T-cell (primary cell): ENCODE measurements at places on chromosomes 12 and 14.

DNA sequence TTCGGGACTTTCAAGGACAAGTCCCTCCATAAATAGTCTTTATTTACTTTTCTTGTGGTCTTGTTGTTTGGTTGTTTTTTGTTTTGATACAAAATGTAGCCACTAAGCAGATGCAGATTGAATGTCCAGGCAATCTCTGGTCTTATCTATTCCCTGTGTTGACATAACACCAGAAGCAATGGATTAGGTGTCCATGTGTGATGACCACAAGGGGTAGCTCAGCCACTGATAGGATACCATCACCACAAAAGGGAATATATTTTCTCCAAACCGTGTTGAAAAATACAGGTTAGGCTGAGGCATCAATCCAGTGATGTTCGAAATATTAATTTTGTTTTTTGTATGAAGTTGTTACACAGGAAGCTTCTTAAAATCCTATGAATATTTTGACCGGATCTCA lies 196.3 kb downstream of the EPS8 start:
- no peak for DNase-seq

- DNase-seq = no peak
Measured at GRCh38 chr12:62516927-62517326, 50.3 kb downstream of the MON2 start.

GRCh38 chr14:55136241-55136640 lies 7.2 kb downstream of the LGALS3 start:
- no peak for DNase-seq

DNA sequence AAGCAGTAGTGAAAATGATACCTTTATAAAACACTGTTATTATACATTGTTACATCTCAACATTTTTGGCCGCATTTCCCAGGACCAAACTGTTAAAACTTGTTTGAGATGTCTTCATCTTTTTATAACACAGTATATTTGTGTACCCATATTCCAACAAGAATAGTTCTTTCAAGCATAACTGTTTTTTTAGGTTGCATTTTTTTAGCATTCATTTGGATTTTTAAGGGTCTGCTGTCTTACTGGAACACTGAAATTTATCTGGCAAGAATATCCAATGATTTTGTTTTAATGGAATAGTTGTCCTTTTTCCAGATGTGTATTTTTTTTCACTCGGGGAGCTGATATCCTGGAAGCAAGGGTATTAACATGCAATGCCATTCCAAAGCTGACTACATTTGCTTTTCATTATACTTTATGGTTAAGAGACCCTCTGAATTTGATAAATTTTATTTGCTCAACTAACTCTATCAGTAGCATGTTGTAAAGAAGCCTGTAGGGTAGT lies 8.9 kb upstream of the NAV3 start:
- no peak for DNase-seq

GRCh38 chr12:85281636-85282312 lies 1.8 kb downstream of the ALX1 start:
- no peak for DNase-seq

- DNase-seq = no peak
Measured at GRCh38 chr12:33180918-33181317, 258.7 kb downstream of the SYT10 start.

- no peak for DNase-seq
Measured at GRCh38 chr14:104676694-104677511, 12.5 kb upstream of the INF2 start.

DNA sequence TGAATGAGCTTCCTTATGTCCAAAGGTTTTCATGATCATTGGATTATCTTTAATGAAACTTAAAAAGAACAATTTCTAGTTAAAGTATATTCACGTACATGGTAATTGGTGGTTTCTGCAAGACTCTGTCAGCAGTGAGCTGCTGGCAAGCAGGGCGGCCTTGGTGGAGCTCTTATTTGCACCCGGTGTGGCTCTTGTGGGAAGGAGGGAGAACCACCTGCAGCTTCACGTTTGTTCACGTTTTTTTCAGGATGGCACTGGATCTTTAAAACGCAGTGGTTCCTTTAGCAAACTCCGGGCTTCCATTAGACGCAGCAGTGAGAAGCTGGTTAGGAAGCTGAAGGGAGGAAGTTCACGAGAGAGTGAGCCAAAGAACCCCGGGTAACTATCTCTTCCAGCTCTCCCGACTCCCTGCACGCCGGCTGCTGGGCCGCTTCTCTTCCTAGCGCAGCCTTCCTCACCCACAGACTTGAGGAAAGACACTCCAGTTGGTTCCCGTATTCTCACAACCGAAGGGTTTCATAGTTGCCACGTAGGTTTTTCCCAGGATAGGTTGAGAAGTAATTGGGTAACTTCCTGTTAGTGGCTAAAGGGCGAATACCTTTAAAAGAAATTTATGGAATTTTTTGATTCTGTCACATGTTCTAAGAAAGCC lies 28.3 kb downstream of the XRCC3 start:
- DNase-seq = no peak

DNA sequence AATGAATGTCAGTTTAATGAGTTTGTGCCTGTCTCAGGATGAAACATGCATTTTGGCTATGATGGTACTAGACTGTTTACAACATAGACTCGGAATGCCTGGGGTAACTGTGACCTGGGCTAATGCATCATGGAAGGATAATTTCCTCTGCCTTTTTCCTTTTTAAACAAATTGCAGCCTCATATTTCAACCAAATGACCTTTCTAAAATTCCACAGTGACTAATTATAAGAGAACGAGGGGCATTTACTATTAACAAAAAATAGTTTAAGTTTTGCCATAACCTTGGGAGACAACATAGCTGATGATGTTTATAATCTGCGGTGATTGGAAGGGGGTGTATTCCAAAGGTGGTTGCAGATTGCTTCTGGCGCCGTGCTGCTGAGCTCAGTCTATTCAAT lies 1140.5 kb downstream of the GALC start:
- DNase-seq = no peak

DNA sequence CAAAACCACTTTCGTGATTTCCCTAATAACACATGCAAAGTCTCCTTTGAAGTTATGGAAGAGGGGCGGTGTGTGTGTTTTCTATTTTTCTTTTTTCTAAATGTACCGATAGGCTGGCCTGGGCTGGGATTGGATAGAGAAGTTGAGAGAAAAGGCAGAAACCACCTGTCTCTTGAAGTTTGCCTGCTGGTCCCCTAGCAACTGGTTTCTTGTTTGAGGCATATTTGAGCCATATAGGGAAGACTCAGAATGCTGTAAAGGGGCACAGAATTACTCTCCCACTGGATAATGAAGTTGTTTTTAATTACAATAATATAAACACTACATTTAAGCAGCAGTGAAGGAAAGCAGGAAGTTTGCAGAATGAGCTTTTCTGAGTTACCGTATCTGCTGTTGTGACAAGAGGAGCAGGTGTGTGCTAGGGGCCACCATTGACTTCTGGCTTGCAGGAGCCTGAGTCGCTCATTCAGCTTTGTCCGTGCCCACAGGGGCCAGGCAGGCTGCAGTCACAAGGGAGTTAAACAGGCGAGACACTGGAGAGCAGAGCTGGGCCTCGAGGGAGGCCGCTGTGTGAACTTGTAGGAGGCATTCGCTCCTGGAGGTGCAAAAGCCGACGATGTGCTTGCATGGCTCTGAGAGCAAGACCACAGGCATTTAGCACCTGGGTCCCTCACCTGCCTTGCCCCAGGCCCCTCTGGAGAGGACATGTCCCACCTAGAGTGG lies 173.8 kb upstream of the RGS6 start:
- DNase-seq = no peak

GRCh38 chr14:75667099-75667765 lies 6.2 kb downstream of the TTLL5 start:
- DNase-seq = no peak

DNA sequence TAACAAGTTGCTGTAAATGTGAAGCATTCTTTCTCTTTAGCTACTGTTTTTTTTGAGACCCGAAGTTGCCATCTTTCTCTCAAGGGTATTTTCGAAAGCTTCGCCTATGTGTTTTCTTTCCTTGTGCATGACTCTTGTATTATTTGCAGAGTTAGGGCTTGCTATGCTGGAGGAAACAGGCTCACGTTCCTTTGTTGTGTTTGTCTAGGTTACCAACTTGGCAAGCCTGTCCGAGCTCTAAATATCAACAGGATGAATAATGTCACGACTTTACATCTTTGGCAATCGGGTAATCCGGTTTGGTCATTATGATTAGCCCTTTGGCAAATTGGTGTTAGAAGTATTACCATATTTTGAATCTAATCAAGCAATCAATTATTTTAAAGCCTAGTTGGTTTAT lies 15.9 kb upstream of the ATP6V0A2 start:
- DNase-seq = no peak

GRCh38 chr12:95648990-95649791 lies 97.9 kb upstream of the USP44 start:
- no peak for DNase-seq

- DNase-seq = peak; percentile 42
Measured at GRCh38 chr12:553216-554000, 93.7 kb downstream of the B4GALNT3 start.

GRCh38 chr12:63846238-63846967 lies 1.9 kb downstream of the SRGAP1 start:
- no peak for DNase-seq

DNA sequence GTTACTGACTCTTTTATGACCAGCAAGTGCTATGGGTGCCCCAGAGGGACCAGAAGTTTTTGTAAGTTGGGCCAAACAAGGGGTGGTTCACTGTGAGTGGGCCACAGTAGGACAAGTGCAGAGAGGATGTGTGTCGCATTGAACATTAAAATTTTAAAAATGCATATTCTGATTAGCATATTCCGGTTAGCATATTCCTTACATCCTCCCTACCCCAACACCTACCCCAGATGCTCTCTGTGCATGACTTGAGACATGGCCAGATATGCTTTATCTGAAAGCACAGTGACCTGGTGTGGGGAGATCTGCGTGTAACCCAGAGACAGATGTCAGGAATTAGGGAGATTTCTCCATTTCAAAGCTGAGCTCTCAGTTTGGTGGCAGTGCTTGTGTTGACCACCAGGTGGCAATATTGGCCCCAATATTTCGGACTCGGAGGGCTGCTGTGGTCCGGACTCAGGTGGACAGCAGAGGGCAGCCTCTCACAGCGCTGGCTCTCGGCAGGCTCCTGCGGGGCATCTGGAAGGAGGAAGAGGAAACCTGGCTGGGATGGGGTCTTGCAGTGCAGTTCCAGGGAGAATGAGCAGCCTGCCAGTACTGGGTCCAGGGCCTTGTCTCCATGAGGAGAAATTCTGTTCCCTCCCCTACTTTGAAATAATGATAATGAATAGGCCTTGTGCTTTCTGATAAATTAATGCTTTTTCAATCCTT lies 1.6 kb upstream of the CEBPE start:
- peak; percentile 74 for DNase-seq

- no peak for DNase-seq
Measured at GRCh38 chr14:90880282-90880681, 64.1 kb upstream of the TTC7B start.

DNA sequence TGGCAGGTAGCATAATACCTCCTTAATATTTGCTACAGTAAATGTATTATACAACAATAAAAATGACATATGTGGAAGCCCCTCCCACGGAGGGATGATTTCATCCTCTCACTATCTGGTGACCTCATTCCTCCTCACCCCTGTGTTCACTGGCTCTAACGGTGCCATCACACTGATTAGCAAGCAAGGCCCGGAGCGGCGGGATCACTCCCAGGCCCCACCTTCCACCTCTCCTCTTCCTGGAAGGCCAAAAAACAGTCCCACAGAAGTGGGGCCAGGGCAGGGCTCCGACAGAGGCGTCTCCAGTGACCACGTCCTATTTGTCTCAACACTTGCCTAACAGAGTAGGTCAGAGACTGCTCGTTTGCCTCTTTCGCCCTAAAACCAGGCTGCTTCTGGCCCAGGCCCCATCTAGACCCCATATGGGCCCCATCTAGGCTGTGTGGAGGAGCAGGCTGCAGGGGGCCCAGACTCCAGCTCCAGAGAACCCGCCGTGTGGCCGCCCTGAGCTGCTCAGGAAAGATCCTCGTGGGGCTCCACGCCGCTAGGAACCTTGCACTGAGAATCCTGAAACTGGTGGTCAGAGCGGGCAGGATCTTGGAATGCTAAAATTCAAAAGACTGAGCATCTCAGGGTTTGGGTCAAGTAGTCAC lies 3.7 kb downstream of the SELPLG start:
- DNase-seq = peak; percentile 57

DNA sequence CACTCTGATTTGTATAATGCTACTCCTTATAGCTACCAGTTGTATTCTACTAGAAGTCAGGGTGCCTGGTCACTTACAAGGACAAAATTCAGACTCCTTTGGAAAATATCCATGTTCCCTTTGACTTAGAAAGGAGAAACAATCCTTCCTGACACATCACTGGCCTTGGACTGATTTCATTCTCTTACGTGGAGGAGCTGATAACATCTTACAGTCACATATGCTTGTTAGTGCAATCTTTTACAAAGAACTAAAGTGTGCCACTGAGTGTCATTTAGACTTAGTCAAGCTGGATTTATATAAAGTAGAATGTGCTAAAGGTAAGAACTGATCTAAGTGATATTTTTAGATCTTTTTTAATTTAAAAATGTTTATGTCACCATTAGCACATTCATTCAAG lies 131.0 kb upstream of the TMTC2 start:
- no peak for DNase-seq

- no peak for DNase-seq
Measured at GRCh38 chr12:26471560-26471959, 276.2 kb downstream of the SSPN start.

- DNase-seq = no peak
Measured at GRCh38 chr12:93243689-93244513, 133.8 kb upstream of the NUDT4 start.

DNA sequence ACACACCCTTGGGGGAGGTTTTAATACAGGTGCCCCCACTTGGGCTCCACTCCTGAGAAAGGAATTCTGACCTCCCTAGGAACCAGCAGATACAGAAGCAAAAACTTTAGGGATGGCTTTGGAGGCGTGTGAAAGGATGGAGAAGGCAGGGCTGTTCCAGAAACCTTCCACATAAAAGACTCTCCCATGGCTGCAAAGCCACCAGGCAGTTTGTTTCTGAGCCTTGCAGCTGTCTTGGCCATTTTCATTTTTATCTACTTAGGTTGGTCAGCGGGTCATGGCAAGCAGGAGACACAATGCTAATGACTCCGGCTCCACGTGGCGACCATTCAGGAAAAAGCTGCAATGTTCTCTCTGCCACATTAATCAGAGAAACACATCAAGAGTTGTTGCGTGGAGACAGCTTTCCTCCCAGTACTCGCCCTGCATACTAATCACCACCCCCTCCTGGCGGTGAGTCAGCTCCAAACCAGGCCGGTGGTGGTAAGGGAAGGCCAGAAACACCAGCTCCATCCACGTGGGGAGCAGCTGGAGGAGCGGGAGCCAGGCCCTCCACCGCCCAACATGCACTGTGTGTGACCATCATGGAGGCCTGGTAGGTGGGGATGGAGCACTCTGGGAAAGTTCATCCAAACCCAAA lies 30.9 kb upstream of the IRF2BPL start:
- no peak for DNase-seq

- DNase-seq = no peak
Measured at GRCh38 chr14:51865953-51866747, 5.7 kb downstream of the GNG2 start.

DNA sequence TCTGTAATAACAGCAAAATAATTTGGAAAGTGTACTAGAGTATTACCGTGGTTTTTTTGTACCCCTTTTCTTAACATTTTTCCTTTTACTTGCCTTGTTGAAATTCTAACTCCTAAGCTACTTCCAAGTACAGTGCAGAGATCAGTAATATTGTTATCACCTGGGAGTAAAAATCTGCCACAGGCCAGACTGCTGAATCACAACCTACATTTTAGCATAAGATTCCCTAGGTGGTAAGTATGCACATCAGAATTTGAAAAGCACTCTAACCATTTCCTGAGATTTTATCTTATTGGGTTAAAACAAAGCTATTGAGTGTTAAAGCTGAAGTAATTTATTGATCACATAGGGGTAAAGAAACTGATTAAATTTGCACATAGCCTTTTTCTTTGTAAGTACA lies 55.2 kb upstream of the KCNH3 start:
- no peak for DNase-seq

- DNase-seq = no peak
Measured at GRCh38 chr12:97568336-97569180, 106.0 kb downstream of the RMST start.
